ENCODE measurements at places on chromosomes 1 and 21. TPM values are rescaled to one million over a fixed set of nuclear protein-coding genes. Genes with fewer than 3 reads are reported as not detected.

Gene SPRR3
- not detected for total RNA-seq

Gene LCE1D
- total RNA-seq, result not detected

Gene MMP23B
- total RNA-seq, result 0.78 TPM

Gene C1orf53
- 8.9 TPM for total RNA-seq

Gene BGLAP
- 0.50 TPM for total RNA-seq

Gene PDZK1IP1
- total RNA-seq, result not detected

Gene AGBL4
- total RNA-seq, result not detected

Gene CNIH3
- 0.12 TPM for total RNA-seq

Gene CFHR1
- 1.3 TPM for total RNA-seq

Gene CFHR2
- total RNA-seq, result not detected

Gene CA6
- total RNA-seq, result not detected

Gene SPATA21
- not detected for total RNA-seq

Gene LAX1
- not detected for total RNA-seq

Gene ATAD3C
- 0.05 TPM for total RNA-seq

Gene C1QA
- total RNA-seq, result not detected

Gene ARF1
- total RNA-seq, result 373 TPM

Gene KCNA2
- not detected for total RNA-seq

Gene CYP2J2
- 0.25 TPM for total RNA-seq

Gene IL22RA1
- total RNA-seq, result 1.6 TPM

Gene LEFTY2
- not detected for total RNA-seq

Gene TFF3
- total RNA-seq, result not detected

Gene OR6P1
- not detected for total RNA-seq

Gene RAB3GAP2
- 43.4 TPM for total RNA-seq

Gene KLHL12
- total RNA-seq, result 44.6 TPM

Gene FNDC5
- 0.59 TPM for total RNA-seq

Gene GIPC2
- not detected for total RNA-seq

Gene OR6K2
- total RNA-seq, result not detected

Gene CNTN2
- 0.20 TPM for total RNA-seq

Gene DCDC2B
- not detected for total RNA-seq

Gene ITLN2
- not detected for total RNA-seq

Gene LMO4
- total RNA-seq, result 38.6 TPM

Gene ASPM
- total RNA-seq, result 67.7 TPM

Gene MXRA8
- not detected for total RNA-seq

Gene TMEM125
- not detected for total RNA-seq

Gene HSD11B1
- total RNA-seq, result not detected

Gene RNF223
- total RNA-seq, result 0.20 TPM

Gene ELAPOR1
- total RNA-seq, result 0.23 TPM

Gene ZNF281
- 19.0 TPM for total RNA-seq

Gene MACO1
- total RNA-seq, result 8.5 TPM

Gene RGS1
- not detected for total RNA-seq

Gene UBL4B
- not detected for total RNA-seq

Gene TRPM2
- 5.7 TPM for total RNA-seq
